Stimulated activated naive B cell treated with anti-CD40 and anti-IgM and Interleukin-4, amounts not matched to agents 10 μg/mL and 1 μg/mL and 100 μg/mL, for 72 hours (primary cell): ENCODE measurements at places on chromosomes 12 and 14.

- DNase-seq, result no peak
These were observed 11.1 kb downstream of the GLIPR1L1 start for GRCh38 chr12:75345531-75345930.

DNA sequence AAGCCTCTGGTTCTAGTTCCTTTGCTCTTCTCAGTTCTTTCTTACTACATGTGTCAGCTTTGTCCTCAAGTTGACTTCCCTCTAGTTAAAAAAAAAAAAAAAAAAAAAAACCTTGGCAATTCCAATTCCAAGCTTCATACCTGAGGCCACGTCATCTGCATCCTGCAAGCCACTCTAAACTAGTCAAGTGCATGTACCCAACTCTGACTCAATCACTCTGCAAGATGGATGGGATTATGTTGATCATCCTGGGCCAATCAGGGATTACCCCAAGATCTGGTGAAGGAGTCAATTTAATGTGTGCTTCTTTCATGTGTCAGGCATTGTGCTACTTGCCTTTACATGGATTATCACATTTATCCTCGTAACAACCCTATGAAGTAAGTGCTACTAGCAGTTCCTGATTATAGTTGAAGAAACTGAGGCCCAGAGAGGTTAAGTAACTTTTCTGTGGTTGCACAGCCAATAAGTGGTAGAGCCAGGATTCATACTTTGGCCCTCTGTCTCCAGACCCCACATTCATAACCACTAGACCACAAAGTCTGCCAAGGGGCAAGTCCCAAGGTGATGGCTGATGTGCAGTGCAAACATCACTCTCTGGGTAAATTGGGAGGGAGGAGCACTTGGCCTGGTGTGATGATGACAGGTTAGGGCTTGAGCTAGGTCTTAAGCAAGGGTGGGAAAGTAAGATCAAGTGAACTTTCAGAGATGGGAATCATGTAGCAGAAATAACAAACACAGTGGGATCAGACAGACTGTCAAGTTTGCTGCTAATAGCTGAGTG, 17.3 kb upstream of the CCND2 start:
- DNase-seq, result no peak

GRCh38 chr12:56188131-56188777, 1.0 kb downstream of the SMARCC2 start:
- DNase-seq, result no peak

GRCh38 chr14:44297437-44297836, 209.6 kb downstream of the FSCB start:
- DNase-seq, result no peak

GRCh38 chr14:97796511-97796910, 999.3 kb downstream of the VRK1 start:
- DNase-seq, result no peak

GRCh38 chr12:122501489-122501989, 807 bp upstream of the ZCCHC8 start:
- no peak for DNase-seq

DNA sequence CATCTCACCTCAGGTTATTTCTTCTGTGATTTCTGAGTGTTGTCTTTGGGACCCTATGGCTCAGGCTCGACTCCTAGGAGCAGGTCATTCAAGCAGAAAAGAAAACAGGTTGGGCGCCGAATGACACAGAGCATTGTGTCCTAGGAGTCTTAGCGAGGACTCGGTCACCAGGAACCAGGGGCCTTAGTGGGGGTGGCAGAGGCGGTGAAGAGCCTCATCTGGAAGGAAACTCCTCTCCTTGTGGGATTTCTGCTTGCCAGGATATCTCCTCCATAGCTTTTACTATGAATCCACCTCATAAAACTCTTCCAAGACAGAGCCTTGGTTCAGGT, 630 bp downstream of the PLEKHH1 start:
- DNase-seq, result no peak

- DNase-seq, result no peak
These were observed 71.4 kb downstream of the PAPOLA start for GRCh38 chr14:96573473-96574100.
